ENCODE measurements at places on chromosomes 11 and 22.
A peak's percentile ranks its signal among the peaks of the same experiment; 100 is the strongest.

- DNase-seq, result no peak
These were observed 352.8 kb downstream of the SHANK2 start for GRCh38 chr11:70899616-70900015.

DNA sequence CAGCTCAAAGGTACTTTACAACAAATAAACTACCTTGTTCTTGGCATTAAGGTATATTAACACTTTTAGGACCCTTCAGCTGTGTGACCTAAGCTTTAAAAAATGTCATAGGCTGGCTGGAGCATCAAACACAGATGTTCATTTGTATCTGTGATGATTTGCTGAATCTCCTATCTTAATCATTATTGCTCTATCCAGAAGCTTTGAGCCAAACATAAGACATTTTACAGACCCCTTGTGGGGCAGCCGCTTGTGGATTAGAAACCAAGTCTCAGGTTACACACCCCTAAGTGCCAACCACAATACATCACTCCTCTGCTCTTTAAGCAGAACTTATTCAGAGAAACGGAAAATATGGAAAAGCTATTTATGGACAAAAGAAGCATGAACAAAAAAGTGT is 394.2 kb upstream of the CCDC90B start:
- DNase-seq, result no peak

GRCh38 chr22:42074132-42074811 is at the start of gene PHETA2:
PHETA2 (plus strand) TSS chr22:42074248; CDS start chr22:42077294, 3,046 bp downstream.
- DNase-seq, result no peak

DNA sequence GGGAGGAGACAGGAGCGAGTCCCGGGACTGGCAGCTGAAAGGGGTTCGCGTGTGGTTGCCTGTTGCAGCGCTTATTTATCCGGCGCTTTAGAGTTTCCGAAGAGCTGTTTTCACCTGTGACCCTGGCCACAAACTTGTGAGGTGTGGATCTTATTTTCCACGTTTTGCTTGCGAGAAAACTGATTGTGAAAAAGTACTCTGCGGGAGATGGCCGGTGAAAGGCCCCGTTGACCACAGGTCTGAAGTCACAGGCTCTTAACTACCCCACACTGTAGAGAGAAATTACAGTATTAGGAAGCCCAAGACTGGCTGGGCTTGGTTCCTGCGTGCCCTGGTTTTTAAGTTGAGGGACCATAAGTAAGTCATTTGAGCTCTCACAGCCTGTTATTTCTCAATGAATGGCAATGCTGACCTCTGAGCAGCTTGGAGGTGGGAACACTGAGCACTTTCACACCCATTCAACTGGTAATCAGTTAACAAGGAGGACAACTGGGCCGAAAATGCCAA is 379 bp upstream of the RAB38 start:
- no peak for DNase-seq

- DNase-seq, result peak; percentile 19
These were observed at the start of gene MYRF for GRCh38 chr11:61752117-61752924. MYRF (plus strand) TSS chr11:61752636; CDS start chr11:61752745, 109 bp downstream.

DNA sequence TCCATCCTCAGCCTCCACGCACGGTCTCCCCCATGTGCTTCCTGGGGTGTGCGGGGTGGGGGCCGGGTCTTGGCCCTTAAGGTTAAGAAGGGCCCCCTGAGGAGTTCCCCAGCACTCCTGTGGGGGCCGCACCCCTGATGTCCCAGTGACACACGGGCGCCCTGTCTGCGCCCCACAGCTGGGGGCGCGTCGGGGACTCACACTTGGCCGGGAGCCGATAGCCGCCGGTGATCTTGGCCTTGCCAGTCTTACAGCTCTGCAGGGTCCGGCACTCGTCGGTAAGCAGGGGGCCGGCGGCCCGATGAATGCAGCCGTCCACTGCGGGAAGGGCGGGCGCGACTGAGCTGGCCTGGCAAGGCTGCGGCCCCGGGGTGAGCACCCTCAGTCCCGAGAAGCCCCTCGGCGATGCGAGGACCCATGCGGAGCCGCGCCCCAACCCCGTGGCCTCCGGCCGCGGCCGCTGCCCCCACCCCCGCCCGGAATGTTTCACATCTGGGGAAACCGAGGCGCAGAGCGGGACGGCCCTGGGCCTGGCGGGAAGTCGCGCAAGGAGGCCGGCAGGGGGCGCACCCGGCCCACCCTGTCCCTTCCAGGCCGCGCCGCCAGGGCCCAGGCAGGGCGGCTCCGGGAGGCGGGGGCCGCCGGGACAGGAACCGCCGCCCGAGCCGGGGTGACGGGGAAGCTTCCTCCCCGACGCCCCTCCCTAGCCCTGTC is 13.9 kb downstream of the OTUB1 start:
- DNase-seq, result no peak

- no peak for DNase-seq
These were observed 69.2 kb downstream of the FANCF start for GRCh38 chr11:22556381-22556780.

GRCh38 chr11:95419915-95420314 is 188.9 kb upstream of the SESN3 start:
- DNase-seq, result no peak

GRCh38 chr11:6079463-6079862 is 28.0 kb upstream of the OR56B4 start:
- DNase-seq, result no peak

DNA sequence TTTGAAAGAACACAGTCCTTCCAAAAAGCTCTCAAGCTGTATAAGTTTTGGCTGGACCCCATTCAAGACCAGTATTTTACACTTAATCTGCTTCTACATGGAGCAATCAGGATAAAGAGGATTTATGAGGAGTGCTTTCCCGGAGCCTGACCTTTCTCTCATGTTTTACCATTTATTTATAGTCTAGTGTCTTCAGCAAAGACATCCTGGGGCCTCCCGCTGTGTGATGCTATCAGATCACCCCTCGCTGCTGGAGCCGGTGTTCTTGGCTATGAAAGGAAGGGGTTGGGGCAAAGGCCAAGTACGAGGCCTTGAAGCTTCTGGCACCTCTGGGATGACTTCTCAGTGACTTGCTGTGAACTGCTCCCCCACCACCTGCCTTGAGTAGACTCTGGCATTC is 189.6 kb downstream of the ADAMTS15 start:
- DNase-seq, result no peak

DNA sequence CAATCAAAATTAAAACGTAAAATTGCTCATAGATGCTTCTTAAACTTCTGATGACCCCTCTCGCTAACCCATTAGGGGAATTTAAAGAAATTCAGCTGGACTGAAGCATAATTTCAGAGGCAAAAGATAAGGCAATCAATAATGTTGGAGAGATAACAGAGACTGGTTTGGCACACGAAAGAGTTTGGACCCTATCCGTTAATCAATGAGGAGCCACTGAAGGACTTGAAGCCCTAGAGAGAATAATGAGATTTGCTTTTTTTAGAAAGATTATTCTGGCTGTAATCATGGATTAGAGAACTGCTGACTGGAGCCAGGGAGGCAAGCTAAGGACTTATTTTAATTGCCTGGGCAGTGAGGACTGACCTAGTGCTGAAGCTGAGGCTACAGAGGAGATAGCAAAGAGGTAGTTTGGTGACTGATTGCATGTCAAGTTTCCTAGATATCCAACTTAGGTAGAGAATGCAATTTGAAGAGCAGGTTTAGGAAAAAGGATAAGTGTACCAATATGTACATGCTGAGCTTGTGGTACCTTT is 11.9 kb upstream of the ARHGAP42 start:
- no peak for DNase-seq

DNA sequence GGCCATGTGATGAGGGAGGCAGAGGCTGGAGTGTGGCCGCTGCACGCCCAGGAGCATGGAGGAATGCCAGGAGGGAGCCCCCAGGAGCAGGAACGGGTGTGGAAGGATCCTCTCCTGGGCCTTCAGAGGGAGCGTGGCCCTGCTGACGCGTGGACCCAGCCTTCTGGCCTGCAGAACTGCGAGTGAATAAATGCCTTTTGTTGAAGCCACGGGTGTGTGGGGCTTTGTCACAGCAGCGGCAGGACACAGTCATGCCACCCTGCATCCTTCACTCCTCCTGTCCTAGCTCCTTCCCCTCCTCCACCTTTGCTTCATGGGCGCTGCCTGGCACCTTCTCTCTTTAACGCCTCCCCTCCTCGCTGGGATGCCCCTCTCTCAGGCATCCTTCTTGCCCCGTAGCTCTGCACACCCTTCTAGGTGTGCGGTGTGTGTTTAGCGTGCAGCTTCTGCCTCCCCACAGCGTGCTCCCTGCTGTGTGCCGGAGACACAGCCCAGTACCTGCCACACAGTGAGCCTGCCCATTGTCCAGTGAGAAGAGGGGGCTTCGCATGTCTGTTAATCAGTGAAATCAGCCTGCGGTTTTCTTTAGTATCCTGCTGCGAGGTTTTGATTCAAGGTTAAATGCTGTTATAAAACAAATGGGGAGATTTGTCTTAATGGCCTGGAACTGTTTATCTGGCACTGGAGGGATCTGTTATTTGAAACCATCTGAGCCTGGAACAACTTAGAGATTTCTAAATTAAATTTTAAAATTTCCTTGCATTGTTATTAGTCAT is 459.6 kb downstream of the TBC1D22A start:
- DNase-seq, result no peak

- DNase-seq, result no peak
These were observed 13.8 kb downstream of the OLFML1 start for GRCh38 chr11:7499081-7499480.

- DNase-seq, result peak; percentile 72
These were observed at the start of gene POGLUT3 for GRCh38 chr11:108498046-108498815. POGLUT3 (minus strand) TSS chr11:108498384; CDS start chr11:108498366, 18 bp downstream.

- DNase-seq, result peak; percentile 15
These were observed 62.4 kb downstream of the GAS2 start for GRCh38 chr11:22728600-22729389.

DNA sequence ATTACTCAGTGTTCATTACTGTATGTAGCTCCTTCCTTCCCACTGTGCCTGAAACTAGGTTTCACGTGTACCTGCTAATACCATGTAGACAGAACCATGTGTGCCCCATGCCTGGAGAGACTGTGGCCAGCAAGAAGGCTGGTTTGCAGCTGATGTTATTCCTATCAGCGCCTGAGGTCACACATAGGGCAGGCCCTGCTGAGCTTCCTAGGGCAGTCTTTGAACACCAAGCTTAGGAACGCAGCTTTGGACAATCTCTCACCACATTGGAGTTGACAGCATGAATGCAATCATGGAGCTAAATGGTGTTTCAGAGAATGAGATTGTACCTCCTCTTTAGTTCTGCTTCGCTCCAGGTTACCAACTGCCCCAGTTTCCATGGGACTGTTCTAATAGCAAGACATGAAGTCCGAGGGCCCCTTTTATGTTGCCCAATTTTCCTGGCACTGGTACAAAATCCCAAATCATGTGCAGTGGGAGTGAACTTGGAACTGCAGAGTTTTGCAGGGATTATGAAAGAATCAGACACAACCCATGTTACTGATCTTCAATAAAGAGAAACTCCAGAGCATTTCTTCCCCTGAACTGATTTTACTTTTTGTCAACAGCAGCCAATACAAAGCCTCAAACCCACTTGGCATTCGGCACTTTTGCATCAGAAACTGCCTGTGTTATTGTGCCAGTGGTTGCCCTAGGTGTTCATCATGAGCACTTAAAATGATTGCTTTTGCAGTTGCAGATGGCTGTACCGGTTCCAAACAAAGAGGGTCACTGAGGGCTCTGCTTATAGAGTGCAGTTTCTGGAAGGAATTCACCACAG is 154.2 kb upstream of the TTC12 start:
- peak; percentile 15 for DNase-seq

- no peak for DNase-seq
These were observed 44.7 kb downstream of the SWAP70 start for GRCh38 chr11:9708544-9708943.

DNA sequence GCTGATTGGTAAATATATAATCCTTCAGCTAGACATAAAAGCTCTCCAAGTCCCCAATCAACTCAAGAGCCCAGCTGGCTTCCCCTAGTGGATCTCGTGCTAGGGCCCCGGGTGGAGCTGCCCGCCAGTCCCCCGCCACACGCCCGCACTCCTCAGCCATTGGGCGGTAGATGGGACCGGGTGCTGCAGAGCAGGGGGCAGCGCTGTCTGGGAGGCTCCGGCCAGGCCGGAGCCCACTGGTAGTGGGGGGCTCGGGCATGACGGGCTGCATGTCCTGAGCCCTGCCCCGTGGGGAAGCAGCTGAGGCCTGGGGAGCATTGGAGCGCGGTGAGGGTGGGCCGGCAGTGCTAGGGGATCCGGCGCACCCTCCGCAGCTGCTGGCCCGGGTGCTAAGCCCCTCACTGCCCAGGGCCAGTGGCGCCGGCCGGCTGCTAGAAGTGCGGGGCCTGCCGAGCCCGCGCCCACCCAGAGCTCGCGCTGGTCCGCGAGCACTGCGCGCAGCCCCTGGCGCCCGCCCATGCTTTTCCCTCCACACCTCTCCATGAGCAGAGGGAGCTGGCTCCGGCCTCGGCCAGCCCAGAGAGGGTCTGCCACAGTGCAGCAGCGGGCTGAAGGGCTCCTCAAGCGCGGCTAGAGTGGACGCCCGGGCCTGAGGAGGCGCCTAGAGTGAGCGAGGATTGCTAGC is 1680.6 kb upstream of the RAG2 start:
- DNase-seq, result no peak

- no peak for DNase-seq
These were observed 369.3 kb upstream of the SYN3 start for GRCh38 chr22:33427461-33427860.

- DNase-seq, result no peak
These were observed 26.2 kb downstream of the GAB2 start for GRCh38 chr11:78391424-78391823.

GRCh38 chr22:46681010-46681409 is 57.0 kb downstream of the CERK start:
- DNase-seq, result no peak

DNA sequence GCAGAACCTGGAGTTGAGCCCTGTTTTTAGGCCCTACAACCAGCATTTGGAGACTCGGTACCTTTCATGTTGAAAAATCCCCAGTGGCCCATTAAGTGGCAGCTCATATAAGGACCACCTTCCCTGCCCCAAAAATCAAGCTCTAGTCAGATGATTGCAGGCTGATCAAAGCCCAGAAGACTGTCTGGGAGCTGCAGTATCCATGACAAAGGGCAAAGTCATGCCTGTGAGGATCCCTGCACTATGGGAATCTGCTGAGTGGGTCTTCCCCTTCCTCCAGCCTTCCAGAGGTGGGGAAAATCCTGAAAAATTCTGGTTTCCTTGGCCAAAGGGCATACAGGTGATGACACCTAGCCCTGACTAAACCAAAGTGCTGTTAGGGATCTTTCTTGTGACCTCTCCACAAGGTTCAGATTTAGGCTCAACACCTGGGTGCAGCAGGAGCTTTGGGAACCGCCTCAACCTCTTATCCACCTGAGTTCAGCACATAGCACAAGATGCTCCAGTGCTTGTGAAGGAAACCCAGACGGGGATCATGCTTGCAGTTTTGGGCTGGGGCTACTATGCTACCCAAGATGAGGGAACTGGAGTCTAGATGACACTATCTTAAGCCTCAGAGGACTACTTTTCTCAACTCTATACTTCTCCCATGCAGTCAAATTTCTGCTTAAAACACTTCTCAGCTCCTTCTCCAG is 1.2 kb upstream of the TRIM3 start:
- no peak for DNase-seq

Data from NCI-H774 (cell line).